ENCODE measurements at places on chromosomes 6 and 20. TPM values are rescaled to one million over a fixed set of nuclear protein-coding genes. Genes with fewer than 3 reads are reported as not detected.

Gene TAAR2
- total RNA-seq, result not detected

Gene PKIB
- total RNA-seq, result 0.79 TPM

Gene RNF144B
- 11.9 TPM for total RNA-seq

Gene TRIM31
- total RNA-seq, result 0.12 TPM

Gene RSPO3
- total RNA-seq, result not detected

Gene CLDN20
- total RNA-seq, result not detected

Gene RIPOR2
- 69.7 TPM for total RNA-seq

Gene ATP6V1G2
- total RNA-seq, result 5.6 TPM

Gene ACSS1
- 18.2 TPM for total RNA-seq

Gene THBS2
- total RNA-seq, result not detected

Gene SPATS1
- total RNA-seq, result not detected

Gene UBD
- 1.3 TPM for total RNA-seq

Gene CPNE5
- total RNA-seq, result 2.6 TPM

Gene TCFL5
- 4.4 TPM for total RNA-seq

Gene BNIP5
- total RNA-seq, result not detected

Gene CCDC167
- 32.2 TPM for total RNA-seq

Gene DPPA5
- total RNA-seq, result not detected

Gene FAM210B
- 4.9 TPM for total RNA-seq

Gene ADTRP
- total RNA-seq, result 62.4 TPM
